ENCODE measurements at places on chromosomes 2 and 18.

GRCh38 chr2:76288146-76288545, 577.4 kb upstream of the GCFC2 start:
- no peak for DNase-seq

DNA sequence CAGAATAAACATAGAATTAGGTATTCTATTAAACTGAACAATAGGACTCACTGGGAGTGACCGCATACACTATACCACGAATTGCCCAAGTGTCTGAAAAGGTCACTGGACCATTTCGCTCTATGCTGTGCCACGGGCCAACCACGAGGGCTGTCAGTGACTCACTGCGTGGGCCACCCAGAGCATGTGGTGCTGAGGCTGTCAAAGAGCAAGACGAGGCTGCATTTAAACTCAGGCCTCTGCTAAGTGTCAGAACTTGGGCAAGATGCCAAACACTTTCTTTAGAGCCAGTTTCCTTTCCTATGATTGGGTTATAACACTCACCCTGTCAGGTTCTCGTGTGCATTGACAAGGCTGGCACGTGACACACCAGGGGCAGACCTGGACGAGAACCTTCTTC, 97.5 kb downstream of the SH3YL1 start:
- DNase-seq, result no peak

DNA sequence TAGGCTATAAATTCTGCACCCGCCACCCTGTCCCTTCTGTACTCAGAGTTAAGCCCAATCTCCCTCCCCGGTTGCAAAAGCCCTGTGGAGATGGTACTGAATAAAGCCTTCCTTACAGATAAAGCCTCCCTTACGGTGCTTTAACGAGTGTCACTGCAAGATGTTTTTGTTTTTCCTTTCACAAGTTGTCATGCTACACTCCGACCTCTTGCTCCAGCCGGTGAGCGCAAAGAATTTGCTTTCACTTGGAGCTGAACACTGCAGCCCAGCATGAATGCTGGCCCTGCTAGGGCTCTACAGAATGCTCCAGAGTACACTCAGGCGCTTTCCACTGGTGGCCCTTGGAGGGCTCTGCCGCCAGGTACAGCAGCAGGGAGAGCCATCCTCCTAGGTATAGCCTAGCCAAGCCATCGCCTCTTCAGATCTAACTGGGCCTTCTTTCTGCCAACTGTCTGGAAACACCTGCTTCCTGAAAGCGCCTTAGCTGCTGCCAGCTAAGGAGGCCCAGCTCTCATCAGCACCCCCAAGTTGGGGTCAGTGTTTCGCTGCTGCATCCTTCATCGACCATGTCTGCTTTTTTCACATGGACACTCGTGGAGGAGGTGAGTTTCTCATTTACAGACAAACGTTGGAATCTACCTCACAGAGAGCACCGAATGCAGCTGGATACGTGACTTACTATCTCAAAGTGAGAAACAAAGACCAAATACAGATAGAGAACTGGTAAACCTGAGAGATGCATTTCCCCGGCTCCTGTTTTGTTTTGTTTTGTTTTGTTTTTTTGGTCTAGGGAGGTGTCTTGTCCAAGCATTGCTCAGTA, 13.4 kb upstream of the CREG2 start:
- no peak for DNase-seq

GRCh38 chr2:157252529-157252928, 5.0 kb upstream of the GALNT5 start:
- DNase-seq, result no peak

DNA sequence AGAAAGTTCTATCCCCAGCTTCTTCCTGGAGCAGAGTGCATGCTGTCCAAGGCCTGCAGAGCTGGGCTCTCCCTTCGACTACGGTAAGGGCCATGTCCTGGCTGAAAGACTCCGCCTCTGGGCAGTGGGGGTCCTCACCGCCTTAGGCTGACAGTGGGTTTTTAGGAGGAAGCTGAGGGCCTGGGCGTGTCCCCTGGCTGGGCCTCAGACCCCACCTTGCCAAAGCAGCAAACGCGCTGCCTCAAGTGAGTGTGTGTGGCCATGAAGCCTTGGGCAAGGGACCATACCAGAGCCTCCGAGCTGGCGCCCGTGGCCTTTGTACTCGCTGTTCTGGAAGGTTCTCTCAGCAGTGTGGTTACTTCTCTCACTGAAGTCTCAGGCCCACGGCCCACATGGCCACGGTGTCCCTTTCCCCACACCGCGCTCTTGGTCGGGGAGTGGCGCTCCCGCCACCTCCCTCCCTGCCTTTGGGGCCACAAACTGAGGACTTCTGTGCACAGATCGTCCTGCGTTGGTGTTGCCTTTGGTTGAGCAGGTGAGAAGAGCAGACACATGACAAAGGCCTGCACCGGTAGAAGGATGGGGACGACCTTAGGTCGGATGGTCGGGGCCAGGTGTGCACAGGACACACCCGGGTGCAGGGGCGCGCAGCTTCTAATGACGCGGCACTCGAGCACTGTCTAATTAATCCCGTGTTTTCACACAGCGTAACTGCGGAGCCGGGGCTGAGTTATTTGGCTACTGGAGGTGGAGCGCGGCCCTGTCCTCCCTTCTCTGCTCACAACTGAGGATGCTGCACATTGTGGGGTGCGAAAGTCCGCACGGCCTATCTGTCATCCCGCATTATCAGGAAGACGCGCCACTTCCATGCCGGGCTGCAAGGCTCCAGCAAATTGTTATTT, 121.6 kb downstream of the PTGR3 start:
- no peak for DNase-seq

- no peak for DNase-seq
Observed at GRCh38 chr2:68167186-68167585, 9.5 kb downstream of the PNO1 start.

DNA sequence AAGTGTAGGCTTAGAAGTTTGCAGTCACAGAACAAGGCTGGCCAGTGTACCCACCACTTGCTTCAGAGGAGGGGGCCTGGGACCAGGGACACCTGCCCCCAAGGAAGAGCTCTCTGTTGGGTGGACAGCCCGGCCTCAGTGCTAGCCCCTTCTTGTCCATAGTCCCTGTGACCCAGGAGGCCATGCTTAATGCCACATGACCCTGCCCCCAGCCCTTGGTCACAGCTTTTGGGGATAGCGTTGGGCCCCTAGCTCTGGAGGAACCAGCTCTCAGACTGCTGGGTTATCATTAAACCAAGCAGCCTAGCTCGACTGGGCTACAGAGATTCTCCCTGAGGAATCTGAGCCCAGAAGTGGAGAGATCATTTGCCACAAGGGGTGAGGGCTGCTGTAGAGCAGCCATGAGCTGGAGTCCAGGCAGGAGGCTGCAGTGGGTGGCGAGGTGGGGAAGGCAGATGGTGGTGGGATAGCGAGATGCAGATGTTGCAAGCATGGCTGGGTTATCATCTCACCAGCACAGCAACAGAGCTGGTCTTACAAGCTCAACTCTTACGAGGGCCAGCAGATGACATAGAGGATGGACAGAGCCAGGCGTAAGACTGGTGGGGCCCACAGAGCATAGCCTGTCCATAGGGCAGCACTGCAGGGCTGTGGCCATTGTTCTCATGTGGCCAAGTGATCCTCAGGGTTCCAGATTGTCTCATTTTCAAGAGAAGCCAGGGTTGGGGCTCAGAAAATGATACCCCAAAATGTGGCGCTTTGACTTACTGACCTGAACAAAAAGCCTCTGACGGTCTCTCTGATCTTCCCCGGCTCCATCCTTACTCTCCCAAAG, 7.2 kb upstream of the TMEM37 start:
- DNase-seq, result no peak

DNA sequence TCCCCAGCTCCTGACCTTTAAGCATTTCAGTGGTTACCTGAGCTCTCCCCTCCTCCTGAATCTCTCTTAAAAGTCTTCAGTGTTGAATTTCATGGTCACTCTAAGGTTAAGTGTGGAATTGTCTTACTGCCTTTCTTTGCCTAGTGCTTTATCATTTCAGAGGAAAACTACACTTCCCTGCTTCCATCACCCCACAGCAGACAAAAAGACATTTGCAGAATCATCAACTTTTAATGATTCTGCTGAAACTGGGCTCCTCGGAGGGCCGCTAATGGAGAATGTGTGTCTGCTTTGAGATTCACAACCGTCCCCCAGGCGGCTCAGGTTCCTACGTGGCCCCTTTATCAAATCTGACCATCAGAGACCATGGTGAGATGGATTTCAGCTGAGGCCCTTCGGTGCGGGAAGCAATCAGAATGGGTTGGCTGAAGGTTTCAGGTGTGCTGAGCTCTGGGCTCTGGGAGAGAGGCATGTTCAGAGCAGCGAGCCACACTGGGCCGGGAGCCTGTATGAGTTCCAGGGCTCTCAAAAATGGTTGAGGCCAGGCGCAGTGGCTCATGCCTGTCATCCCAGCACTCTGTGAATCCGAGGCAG, 41.9 kb upstream of the TBC1D8 start:
- DNase-seq, result no peak

DNA sequence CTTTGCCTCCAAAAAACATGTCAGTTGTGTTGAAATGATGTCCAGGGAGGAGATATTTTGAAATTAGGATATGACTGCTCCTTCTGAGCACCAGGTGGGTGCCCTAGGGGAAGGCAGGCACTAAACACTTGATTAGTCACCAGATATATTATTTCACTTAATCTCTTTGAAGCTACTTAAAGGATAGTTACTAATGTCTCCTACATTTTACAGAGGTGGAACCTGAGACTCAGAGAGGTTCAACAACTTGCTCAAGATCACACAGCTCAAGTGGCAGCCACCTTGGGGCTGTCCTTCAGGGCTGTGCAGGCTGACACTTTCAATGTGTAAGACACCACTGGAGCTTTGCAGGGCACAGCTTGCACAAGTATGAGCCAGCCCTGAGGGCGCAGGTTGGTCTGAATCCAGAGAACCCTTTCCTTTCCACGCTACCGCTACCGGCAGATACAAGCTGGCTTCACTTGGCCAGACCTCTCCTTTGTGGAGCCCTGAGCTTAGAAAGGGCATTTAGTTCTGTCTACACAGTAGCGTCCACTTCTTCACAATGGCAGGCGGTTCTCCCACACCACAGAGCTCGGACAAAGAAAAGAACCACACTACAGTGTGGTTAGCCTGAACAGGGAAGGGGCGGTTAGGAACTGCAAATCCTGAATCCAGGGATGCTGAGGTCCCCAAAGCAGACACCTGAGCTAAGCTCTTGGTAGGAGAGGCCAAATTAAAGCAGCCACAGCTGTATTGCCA, 16.4 kb downstream of the ALPK2 start:
- no peak for DNase-seq

All from stimulated activated CD8-positive, alpha-beta memory T cell treated with anti-CD3 and anti-CD28 coated beads, Interleukin-2, amount 100 ng/mL, for 48 hours (primary cell).